ENCODE measurements at places on chromosomes 1 and 21.
A peak's percentile ranks its signal among the peaks of the same experiment; 100 is the strongest.

- DNase-seq = no peak
Measured at GRCh38 chr1:234980645-234981396, 147.8 kb downstream of the TOMM20 start.

DNA sequence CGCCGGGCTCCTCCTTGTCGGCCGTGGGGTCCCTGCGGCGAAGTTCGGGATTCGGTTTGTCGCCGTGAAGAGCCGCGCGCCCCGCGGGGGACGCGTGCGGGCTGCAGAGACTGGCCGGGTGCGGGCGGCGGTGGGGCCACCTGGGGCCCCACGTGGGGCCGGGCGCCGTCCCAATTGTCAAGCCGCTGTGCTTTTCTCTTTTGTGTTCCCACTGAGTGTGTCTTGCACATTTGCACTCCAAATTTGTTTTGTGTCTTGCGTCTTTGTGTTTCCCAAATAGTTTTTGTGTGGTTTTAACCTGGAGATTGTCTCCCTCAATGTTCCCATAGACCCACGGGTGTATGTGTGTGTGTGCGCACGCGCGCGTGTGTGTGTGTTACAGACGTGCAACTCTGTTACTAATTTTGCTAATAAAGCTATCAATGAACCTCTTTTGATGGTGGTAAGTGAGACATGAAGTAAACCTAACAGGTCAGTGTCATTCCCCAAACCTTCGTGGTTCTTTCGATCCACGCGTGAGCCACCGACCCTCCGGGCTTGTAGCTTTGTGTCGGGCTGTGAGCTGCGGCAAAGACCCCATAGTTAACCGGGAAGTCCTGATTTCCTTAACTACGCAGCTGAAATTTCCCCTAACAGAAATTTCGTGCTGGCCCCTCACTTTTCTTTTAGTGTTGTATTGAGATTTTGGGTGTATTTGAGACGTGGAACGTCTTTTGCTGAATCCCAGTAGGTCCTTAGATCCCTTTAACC is 708 bp downstream of the PRDM2 start:
- peak; percentile 11 for DNase-seq

DNA sequence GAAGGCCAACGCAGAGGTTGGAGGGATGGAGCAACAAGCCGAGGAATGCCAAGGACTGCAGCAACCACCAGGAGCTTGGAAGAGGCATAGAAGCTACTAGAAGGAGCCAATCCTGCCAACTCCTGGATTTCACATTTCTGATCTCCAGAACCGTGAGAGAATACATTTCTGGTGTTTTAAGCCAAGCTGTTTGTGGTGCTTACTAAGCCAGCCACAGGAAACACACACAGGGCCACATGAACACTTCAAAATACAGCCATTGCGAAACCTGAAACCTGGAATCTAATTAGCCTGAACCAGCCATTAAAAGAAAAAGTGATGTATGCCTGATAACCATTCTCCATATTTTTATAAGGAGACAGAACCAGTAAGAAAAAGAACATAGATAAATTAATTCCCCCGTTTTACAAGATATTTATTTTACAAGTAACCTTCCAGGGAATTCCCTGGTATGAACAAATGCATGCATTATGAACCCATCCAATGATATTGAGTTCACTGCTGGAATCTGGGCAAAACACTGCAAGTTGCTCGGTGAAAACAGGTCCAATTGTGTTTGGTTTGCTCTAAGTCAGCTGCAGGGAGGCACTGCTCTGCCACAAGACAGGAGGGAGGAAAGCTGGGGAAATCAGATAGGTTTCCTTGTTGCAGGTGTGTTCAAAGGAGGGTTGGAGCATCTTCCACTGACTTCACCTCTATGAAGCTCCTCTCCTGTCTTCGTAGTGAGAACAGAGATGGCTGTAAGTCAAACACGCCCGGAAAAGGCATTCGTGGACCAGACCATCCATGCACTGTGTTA is 70.2 kb downstream of the ETS2 start:
- DNase-seq = no peak

DNA sequence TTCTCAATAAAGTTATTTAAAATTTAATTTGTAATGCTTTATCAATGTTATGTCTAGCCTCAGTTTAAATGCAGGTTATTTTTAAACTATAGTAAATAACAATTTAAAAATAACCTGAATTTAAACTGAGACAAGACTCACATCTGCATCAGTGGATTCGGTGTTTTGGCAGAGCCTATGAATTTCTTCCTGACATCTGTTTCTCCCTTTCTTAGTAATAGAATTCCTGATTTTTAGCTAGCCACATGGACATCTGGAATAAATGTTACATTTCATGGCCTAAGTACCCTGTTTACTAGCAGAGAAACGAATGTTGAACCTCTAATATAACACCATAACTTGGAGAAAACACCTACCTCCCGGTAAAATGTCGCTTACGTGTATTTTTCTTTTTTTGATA is 1141.6 kb upstream of the ADGRL2 start:
- DNase-seq = no peak

DNA sequence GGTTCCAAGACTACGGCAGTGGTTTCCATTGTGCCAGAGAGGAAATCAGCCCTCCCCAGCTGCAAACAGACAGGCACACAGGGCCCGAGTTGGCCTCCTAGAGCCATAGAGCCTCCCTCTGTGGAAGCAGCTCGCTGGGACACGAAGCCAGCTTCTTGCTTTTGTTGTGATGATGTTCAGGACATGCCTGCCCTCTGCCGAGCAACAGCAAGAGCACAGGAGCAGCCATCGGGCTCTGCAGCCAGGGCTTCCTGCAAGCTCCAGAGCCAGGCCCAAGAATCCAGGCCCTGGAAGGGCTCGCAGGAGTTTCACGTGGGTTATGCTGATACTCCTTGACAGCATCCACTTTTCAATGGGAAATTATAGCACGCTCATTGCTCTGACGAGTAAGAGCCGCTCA is 18.5 kb downstream of the NPHP4 start:
- DNase-seq = no peak

- DNase-seq = no peak
Measured at GRCh38 chr1:231522931-231523642, 5.4 kb upstream of the TSNAX start.

GRCh38 chr1:112012823-112013222 is 23.4 kb upstream of the KCND3 start:
- no peak for DNase-seq

- no peak for DNase-seq
Measured at GRCh38 chr1:210702506-210702905, 373.8 kb downstream of the HHAT start.

DNA sequence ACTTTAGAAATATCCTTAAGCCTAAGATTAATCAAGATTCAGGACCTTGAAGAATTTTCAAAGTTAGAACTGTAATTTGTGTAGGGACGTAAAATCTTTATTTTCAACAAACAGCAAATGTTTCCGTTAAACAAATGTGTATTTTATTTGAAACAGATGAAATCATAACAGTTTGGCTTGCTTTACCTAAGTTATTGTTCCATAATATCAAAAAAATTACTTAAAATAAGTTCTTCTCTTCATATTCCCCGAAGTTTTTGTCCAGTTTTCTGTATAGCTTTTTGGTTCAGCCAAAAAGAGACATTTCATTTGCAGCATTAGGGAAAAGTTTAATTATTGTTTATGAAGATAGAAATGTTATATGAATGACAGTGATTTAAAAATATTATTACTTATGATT is 100.1 kb downstream of the NFIA start:
- DNase-seq = no peak

GRCh38 chr1:44786841-44787426 is 1.0 kb downstream of the BEST4 start:
- DNase-seq = no peak

DNA sequence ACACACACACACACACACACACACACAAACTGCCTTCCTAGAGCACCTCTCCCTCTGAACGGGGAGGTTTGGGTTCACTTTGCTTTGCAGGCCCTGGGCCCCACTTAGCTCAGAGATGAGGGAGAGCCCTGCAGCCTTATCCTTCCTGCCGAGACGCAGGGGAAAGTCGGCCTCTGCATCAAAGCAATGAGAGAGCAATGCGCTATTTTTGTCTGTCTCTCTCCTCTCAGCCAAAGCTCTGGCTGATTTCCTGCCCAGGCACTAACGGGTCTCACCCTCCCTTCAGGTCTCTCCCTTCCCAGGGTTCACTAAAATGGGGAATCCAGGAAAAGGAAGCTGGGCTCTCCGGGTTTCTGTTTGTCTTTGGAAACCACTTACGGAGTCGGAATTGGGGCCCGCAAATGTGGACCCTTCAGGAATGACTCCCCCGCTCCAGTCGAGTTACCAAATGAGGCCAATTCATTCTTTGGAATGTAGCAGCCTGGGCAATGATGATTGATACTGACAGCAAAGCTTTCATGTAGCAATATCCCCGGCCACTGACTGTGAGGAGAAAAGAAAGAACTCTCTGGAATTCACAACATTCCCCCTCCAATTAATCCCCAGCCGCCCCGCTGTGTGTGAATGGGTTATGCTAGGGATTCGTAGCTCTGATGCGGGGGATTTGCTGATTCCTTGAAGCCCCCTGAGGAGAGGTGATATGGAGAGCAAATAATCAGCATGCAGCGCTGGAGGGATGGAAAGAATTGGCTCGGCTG is 61.5 kb upstream of the WLS start:
- no peak for DNase-seq

DNA sequence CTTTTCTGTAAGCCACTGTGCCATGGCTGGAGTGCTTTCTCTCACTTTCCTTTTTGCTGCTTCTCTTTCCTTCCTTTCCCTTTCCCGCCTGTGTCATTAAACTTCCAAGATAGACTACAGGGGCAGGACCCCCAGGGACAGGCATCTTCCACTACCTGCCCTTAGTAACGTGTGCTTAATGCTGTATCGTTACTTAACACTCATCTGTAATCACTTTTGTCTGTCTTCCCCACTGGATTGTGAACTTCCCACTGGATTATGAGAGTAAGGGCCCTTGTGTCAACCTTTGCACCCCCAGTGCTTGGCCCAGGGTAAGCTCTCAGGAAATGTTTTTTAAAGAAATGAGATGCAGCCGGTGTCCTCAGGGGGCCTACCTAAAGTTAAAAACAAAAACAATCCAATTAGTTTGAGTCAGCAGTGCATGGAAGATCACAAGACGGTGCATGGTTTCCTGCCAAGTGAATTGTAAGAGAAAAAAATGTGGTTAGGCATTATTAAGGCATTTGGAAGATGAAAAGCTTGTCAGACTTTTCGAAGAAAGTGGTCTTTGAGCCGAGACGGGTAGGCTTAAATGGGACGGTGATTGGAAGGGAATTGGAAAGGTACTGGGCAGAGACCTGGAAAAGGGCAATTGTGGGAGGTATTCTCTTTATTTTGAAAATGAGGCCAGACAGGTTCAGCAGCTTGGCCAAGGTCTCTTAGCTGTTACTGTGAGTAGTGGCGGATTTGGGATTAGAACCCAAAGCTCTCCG is 958 bp downstream of the LYPLAL1 start:
- no peak for DNase-seq

DNA sequence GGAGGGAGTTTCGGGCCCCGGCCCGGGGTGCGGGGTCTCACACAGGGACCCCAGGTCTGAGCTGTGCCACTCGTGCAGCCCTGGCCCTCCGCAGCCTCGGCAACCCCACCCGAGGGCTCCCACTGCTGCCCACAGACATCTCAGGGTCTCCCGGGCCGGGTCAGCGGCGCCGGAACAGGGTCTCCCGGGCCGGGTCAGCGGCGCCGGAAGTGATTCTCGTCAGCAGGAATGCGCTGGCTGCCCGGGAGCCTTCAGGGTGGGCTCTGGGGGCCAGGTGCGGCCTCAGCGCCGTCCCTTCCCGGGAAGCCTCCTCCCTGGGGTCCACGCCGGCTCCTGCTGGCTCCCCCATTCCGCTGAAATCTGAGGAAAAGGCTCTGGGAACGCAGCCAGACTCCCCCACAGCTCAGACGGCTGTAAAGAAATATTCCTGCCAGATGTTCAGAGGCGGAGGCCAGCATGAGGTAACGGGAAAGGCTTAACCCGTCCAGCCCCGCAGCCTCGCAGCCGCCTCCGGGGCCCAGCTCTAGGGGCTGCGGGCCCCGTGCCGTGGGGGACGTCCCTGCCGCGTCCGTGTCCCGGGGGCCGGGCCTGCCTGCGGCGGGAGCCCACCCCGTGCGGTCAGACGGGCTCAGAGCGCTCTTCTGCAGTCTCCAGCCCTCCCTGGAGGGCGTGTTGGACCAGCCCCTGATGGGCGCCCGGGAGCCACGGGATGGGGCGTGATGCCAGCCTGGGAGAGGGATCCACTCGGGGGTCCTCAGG is 8.7 kb upstream of the COL6A1 start:
- DNase-seq = no peak

DNA sequence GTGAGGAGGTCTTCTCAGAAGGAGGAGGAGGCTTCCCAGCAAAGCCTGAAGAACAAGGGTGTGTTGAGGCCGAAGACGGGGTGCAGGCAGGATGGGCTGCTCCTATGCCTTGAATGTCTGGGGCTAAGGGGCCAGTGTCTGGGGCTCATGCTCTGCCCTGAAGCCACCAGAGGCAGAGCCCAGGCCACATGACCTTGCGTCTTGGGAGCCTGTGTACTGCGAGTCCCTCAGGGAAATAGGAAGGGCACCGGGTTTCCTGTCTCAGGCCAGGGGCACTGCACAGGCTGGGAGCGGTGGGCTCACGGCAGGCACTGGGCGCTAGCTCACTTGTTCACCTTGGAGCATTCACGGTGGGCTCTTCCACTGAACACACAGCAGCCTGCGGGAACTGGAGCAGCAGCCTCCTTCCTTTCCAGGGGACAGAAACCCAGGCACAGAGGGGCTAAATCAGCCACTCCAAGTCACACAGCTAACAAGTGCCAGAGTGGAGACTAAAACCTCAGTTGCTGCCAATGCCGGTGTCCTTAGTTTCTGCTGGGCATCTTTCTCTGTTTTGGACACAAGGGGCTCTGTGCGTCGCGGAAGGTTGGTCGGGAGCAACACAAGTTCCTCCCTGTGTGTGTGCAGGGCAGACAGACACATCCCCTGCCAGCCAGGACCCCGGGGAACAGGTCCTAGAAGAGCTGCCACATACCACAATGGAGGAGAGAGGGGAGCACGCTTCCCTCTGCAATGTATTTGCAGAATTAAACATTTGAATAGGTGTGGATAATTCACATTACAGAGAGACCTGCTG is 104.8 kb upstream of the C1orf174 start:
- DNase-seq = no peak

GRCh38 chr21:33369586-33369985 is 33.6 kb upstream of the IFNGR2 start:
- DNase-seq = no peak
